ENCODE measurements at places on chromosomes 4 and X.

- DNase-seq = no peak
Measured at GRCh38 chr4:111986095-111986494, 159.2 kb upstream of the FAM241A start.

DNA sequence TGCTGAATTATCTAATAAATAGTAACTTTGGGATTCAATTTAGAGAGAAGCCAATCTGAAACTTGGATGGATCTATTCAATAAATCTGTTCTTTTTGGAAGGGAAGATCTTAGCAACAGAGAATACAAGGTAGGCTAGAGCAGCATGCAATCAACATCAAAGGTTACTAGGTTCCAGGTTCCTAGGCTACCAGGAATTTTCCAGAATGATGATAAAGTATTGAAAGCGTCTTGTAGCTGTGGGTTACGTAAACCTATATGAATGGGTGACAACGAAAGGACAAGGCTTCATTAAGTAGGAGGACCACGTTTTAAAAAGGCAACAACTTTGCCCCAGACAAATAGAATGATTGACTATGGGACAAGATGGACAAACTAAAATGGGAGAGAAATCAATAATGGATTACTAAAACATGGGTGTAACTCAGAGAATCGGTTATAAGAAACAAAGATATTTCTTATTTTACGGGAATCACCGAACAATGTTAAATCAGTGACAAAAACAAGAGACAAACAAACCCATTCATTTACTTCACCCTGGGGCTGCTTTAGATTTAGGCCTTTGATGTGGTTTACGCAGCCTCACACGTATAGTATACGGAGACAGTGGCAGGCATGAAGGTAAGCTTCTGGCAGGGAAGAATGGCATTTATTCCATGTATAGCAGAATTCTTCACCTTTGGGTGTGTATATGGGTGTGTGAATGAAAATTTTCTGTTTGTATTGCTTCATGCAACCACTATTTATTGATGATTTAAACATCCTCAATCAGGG, 732.6 kb upstream of the PABPC4L start:
- no peak for DNase-seq

- no peak for DNase-seq
Measured at GRCh38 chr4:113692809-113693411, 68.6 kb downstream of the CAMK2D start.

GRCh38 chr4:141900856-141901255, 264.5 kb downstream of the IL15 start:
- no peak for DNase-seq

DNA sequence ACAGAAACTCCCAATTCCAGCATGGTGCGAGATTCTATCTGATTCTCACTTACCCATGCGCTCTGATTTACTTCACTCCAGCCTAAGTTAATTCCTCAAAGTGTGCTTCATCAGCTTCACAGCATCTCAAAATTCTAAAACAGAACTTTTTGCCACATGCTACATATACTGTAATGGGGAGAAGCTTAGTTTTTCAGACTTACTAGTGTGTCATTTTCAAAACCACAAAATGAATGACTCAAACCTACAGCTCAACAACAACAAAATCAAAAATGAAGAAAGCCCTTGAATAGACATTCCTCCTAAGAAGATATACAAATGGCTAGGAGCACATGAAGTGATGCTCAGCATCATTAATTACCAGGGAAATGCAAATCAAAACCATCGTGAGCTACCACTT, 14.9 kb downstream of the IRF2 start:
- peak; percentile 53 for DNase-seq

- no peak for DNase-seq
Measured at GRCh38 chrX:5595570-5595969, 633.1 kb downstream of the NLGN4X start.

GRCh38 chr4:81792521-81792920, 320.8 kb upstream of the RASGEF1B start:
- DNase-seq = no peak

GRCh38 chr4:94453391-94453963, 1.7 kb downstream of the PDLIM5 start:
- no peak for DNase-seq

DNA sequence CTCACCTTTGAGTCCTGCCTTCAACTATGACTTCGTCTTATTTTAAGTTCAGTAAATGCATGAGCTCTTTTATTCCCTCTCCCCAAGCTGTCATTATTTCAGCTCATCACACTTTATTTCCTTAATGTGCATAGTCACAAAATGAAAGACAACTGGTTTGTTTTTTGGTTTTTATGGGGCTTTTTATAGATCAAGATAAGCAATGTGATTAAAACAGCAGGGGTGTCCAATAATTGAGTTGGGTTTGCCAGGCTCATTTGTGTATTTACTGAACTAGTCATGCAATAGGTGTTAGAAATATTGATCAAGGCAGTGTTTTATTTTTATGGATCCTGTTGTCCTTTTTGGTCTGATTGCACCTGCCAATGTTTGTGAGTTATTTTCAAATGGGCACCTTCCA, 102.2 kb downstream of the FRMPD4 start:
- DNase-seq = no peak

DNA sequence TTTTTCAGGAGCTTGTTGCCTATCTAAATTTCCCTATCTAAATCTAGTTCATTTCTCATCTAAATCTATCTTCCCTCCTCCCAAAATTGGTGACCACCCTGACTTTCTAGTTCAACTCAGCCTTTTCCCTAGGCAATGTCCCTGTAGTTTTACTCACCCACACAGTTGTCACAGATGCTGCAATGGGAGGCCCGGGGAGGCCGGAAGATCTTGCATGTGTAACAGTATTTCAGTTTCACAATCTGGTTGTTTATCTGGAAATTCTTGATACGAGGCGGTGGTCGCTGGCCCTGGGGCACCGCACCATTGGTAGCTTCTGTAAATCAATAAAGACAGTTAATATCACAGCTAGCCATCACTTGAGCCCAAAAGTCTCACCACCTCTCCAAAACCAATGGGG, 20.2 kb downstream of the ZDHHC9 start:
- DNase-seq = no peak

GRCh38 chr4:10478621-10479020, 21.4 kb upstream of the ZNF518B start:
- no peak for DNase-seq

GRCh38 chrX:41684940-41685339, 3.8 kb upstream of the GPR34 start:
- DNase-seq = no peak

- peak; percentile 62 for DNase-seq
Measured at GRCh38 chr4:38189445-38189844, 229.2 kb downstream of the PTTG2 start.

DNA sequence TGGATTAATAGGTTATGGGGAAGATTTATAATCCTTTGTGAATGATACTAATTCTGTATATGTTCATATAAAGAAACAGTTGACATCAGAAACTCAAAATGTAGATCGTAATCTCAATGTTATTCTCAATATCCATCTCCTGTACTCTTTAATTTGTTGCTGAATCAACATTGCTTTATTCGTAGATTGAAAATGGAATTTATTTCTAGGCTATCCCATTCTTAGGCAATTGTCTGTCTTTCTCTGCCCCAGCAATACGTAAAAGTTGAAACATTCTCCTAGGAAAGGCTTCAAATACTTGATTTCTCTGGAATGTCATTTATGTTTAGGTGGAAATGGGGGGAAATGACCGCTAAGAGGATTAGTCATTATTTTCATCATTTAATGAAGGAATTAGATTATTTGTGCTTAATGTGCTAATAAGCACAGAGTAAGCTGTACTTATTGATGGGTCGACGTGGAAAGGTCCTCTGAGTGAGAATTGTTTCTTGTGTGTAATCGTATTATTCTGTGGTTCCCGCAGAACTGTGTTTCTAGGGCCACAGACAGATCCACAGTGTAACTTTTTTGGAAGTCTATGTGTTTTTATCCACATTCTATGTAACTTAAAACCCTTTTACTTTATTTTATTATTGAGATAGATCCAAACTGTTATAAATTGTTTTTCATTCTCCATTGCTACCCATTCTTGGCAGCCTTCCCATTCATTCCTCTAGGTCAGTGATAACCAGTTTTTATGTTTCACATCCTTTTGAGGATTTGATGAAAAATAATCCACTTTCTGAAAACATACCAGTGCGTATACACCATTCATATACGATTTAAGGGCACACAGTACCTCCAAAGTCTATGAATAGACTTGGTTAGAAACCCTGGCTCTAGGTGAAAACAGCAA, 262.9 kb downstream of the ARHGAP10 start:
- DNase-seq = no peak

- no peak for DNase-seq
Measured at GRCh38 chr4:1576961-1577821, 106.9 kb downstream of the FAM53A start.

GRCh38 chr4:113503691-113504090, 257.8 kb downstream of the CAMK2D start:
- no peak for DNase-seq

GRCh38 chr4:42819863-42820514, 72.5 kb upstream of the GRXCR1 start:
- DNase-seq = no peak

DNA sequence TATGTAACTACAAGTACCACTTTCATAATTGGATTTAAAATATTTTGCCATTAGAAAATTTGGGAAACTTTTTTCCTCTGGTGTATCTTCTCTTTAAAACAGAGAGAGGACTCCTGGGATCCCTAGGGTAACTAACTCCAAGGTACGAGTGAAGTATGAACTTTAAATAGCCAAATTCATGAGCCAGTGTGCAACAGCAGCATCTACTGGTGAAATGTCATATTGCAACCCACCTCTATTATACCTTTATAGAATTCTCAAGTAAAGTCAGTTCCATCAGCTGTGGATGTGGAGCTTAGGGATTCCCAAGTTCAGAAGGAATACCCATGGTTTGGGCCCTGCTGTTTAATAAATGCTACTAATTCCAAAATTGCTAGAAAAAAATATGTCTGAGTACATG, 282.7 kb upstream of the TAPT1 start:
- DNase-seq = no peak

DNA sequence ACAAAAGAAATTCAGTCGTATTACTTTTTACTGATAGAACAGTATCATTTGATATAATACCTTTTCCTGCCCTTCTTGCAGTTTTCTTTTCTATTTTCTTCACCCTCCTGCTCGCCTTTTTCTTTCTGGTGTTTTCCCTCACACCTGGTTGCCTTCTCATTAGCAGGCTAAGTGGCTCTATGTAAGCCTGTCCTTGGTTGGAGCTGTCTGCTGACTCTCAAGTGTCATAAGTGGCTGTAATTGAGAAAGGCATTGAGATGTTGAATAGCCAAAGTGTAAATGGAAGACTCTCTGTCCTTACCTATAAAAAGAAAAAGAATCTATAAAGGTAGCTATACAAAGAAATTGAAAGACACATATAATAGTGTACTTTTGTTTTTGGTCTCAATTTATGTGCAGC, 180.7 kb downstream of the ADGRL3 start:
- no peak for DNase-seq

DNA sequence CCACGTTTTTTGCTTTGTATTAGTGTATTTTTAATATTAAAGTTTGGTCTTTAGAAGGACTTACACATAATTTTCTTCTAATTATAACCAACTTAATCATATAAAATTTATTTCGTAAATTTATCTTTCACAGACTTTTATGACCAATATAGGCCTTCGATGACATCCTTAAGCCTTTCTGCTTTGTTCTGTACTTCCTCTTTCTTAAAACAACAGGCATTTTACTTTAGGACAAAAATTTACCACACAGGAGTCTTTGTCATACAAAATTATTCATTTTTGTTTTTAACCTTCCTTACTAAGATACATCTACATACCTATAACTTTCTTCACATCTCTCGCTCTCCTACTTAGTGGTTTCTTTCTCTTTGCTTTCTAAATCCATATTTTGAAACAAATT, 56.3 kb downstream of the RGS12 start:
- DNase-seq = no peak

GRCh38 chr4:6011686-6012085, 6.5 kb downstream of the C4orf50 start:
- DNase-seq = no peak

GRCh38 chrX:129577473-129577872, 37.4 kb downstream of the OCRL start:
- peak; percentile 83 for DNase-seq

GRCh38 chr4:77618383-77619241, 13.0 kb downstream of the CXCL13 start:
- peak; percentile 85 for DNase-seq

DNA sequence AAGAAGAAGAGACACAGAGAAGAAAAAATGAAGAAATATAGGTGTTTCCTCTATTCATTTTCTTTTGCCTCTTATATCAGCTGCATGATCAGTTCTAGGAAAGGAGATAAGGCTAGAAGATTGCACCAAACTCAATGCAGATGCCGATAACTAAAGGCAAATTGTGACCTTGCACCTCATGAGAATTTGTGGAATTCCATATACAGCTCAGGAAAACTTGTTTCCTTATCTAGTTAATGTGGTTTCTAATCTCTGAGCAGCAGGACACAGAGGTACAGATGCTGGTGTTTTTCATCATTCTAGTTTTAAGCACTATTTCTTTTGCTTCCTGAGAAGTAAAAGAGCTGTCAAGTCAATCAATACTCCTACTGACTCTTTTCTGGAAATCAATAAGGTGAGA, 104.6 kb upstream of the NWD2 start:
- DNase-seq = no peak

DNA sequence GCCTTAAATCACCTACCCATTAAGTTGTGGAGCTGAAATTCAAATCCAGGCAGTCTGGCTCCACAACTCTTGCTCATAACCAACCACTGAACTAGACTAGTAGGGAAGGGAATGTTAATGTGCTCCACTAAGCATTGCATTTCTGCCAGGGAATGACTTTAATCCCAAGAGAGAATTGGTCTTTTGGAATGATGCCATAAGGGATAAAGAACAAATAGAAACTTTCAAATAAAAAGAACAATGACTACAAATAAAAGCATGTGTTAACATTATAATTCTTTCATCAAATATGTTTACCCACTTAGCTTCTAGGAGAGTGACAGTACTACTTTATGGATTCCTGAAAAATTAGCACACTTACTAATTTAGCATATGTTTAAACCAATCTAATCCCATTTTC, 905.9 kb downstream of the CENPC start:
- peak; percentile 74 for DNase-seq

DNA sequence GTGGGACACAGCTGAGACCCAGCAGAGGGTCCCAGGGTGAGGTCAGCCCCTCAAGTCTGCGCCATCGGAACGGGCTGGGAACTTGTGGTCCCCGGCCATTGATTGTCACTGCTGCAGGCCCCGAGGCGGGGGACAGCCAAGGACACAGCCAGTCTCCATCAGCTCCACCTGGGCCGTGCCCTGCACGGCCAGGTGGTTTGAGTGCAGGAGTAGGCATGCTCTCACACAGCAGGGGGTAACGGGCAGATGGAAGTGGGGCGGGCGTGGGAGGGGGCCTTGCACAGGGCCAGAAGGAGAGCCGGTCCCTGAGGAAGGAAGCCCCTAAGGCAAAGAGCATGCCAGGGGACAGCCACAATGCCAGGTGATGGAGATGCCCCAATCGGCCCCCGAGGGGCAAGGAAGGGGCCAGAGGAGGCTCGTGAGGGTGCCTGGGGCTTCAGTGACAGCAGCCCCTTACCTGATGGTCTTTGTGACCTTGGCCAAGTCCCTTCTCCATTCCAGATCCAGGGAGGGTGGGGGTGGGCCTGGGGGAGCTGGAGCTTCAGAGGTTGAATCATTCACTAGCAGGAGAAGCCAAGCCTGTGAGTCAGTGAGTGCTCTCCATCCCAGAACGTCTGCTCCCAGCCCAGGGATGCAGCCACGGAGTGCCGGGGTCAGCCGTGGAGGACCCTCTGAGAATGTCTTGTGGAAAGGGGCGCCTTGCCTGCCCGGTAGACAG, 2.3 kb downstream of the ATP2B3 start:
- peak; percentile 46 for DNase-seq
